GOT3 (cell line): ENCODE measurements at places on chromosomes 4 and X.

DNA sequence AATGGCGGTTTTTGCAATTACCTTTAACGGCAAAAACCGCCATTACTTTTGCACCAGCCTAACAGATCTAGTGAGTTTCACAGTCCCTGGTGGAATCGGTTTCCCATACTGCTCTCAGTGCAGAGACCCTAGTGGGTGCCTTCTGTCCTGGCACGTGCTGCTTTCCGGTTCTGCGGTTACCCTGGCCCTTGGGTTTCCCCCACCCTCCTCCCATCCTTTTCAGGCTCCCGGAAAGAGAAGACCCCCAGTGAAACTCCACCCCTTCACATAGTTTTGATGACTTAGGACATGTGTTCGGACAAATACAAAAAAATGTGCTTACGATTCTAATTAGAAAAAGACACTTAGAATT lies 36.9 kb downstream of the NLGN3 start:
- DNase-seq = no peak

GRCh38 chr4:10031668-10032590 lies 10.6 kb upstream of the SLC2A9 start:
- no peak for DNase-seq

DNA sequence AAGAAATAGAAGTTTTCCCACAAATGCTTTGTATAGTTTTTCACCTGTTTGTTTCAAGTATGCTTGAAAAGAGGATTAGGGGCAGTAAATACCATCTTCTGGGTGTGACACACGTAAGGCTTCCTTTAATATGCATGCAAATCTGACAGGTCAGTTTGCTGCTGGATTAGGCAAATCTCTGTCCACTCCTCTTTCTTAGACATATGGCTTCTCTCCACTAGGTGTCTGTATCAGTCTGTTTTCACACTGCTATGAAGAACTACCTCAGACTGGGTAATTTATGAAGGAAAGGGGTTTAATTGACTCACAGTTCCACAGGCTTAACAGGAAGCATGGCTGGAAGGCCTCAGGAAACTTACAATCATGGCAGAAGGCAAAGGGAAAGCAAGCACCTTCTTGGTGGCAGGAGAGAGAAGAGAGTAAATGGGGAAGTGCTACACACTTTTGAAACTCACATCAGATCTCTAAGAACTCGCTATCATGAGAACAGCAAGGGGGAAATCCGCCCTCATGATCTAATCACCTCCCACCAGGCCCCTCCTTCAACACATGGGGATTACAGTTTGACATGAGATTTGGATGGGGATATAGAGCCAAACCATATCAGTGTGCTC lies 66.9 kb downstream of the TAB3 start:
- DNase-seq = no peak

DNA sequence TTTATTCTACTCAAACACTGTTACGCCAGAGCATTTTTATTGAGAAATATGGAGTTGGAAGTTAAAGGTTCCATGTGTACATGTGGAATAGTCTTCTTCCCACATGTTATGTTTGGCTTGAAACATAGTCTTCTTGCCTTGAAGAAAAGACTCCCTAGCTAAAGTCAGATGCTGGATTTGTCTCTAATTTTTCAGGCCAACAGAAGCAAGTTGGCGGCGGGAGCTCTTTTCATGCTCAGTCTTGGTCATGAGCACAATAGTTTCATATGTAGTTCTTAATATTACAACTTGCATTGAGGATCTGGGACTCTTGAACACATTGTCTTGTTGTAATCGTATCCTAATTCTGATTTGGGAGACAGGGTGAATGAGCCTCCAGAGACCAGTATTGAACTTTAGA lies 19.4 kb downstream of the SEPTIN11 start:
- DNase-seq = no peak

- no peak for DNase-seq
These were observed 81.0 kb downstream of the EPHA5 start for GRCh38 chr4:65589331-65589730.

DNA sequence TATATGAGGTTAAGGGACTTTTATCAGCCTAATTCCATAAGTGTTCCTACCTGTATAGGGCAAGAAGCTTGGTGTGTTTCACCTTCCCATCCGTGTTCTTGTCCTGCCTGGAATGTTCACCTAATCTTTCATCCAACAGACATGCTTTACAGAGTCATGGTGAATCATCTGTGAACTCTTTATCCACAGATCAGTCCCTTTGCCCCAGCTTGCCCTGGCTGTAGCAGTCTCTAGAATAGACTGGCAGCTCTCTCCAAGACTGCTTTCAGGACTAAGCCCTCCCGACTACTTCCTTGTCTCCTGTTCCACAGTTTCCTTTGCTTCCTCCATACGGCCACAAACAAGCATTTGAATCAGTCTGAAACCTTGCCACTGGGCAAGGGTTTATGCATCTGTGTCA lies 177.9 kb upstream of the IL15 start:
- DNase-seq = no peak

- DNase-seq = no peak
These were observed 511.6 kb upstream of the PRKX start for GRCh38 chrX:4225086-4225485.

- no peak for DNase-seq
These were observed 111.8 kb upstream of the H2AZ1 start for GRCh38 chr4:100061835-100062234.

DNA sequence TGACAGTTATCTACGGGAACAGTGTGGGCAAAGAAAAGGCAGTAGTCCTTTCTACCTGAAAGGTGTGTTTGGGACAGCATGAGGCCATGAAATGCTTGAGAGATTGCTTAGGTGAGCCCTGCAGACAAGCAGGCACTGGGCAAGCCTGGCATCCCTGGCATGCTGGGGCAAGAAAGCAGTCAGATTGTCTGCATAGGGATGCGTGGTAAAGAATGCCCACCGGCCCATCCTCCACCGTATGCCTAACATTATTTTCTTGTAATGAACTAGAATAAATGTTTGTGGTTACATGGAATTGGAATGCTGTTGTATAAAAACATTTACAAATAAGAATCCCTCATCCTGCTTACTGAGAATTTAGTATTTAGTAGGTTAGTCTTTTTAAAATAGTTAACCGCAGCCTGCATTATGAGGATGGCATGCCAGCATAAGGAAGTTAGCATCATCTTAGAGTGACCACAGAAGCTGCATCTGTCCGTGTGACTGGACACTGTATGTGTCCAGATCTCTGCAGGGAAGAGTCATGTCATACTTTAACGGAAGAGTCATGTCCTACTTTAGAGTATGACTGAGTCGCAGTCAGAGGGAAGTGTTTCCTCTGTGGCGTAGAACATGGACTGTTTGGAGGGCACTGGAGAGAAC lies 18.9 kb downstream of the ZBTB49 start:
- DNase-seq = no peak

DNA sequence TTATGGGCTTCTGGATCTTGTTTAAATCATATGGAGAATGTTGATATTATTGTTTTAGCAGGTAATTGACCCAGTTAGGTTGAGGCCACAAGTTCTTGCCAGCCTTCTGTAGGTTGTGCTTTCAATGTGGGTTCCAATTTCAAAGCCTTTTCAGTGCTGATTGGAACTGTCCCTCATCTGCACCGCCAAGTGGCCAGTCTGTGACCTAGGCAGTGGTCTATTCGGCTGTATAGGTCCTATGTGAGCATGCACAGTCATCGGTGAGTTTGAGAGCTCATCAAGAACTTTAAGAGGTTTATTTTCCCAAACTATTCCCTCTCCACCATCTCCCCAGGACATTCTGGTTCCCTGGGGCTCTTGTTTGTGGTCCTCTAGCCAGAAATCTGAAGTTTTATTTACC lies 35.7 kb downstream of the DDX53 start:
- no peak for DNase-seq

GRCh38 chr4:87982446-87983010 lies 7.0 kb downstream of the SPP1 start:
- no peak for DNase-seq

- no peak for DNase-seq
These were observed 150.6 kb upstream of the SLC4A4 start for GRCh38 chr4:71188156-71188640.

GRCh38 chrX:40278340-40279090 lies 180.8 kb upstream of the BCOR start:
- no peak for DNase-seq

- DNase-seq = no peak
These were observed 1.0 kb upstream of the ARHGAP4 start for GRCh38 chrX:153926858-153927671.

DNA sequence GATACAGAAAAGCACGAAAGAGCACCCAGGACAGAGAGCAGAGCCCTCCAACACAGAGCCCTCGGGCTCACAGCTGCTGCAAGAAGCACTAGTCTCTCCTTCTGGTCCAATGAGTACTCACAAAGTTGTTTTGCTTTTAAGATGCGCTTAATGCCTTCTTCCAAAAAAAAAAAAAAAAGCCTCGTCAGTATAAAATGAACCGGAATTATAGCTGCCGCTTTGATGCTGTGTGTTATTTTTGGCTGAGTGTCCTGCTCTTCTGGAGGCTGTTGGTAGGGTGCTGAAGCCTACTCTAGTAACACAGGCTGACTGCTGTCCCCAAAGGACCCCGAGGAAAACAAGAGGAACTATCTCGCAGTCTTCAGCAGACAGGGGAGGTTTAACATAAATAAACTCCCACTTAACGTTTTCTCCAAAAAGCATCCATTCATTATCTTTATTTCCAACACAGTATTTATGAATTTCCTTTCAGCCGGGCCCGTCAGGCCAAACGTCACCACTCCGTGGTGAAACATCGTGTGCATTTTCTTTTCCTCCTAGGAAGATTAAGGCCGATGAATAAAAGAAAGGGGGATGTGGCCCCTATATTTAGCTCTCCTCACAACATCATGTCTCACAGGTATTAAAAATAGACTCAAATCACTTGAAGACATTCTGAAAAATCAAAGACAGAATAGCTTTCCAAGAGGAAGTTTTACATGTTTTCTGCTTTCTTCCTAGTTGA lies 213.7 kb upstream of the PPARGC1A start:
- no peak for DNase-seq

GRCh38 chrX:42269186-42269585 lies 345.8 kb upstream of the CASK start:
- DNase-seq = no peak

DNA sequence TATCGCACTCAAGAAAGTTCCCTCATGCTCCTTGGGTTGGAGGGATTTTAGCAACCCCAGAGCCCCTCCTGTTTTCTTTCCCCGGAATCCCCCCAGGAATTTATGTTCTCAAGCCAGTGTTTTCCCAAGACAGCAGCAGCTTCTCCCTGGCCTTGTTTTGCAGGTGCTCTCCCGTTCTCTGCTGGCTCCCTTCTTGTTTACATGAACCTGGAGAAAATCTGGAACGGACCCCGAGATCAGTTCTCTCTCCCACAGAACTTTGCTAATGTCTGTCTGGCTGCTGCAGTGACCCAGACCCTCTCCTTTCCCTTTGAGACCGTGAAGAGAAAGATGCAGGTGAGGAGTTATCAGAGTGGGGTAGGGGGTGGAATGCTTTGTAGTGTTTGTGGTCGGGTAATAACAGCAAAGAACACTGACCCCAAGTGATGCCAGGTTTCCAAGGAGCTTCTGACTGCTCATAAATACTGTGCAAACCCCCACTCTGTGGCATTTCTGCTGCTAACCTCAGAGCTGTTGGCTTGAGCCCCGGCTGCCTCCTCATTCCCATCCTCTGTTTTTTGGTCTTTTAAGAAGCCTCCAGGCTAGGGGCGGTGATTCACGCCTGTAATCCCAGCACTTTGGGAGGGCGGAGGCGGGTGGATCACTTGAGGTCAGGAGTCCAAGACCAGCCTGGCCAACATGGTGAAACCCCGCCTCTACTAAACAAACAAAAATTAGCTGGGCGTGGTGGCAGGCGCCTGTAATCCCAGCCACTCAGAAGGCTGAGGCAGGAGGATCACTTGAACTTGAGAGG lies 11.1 kb downstream of the SLC25A43 start:
- DNase-seq = peak; percentile 17

DNA sequence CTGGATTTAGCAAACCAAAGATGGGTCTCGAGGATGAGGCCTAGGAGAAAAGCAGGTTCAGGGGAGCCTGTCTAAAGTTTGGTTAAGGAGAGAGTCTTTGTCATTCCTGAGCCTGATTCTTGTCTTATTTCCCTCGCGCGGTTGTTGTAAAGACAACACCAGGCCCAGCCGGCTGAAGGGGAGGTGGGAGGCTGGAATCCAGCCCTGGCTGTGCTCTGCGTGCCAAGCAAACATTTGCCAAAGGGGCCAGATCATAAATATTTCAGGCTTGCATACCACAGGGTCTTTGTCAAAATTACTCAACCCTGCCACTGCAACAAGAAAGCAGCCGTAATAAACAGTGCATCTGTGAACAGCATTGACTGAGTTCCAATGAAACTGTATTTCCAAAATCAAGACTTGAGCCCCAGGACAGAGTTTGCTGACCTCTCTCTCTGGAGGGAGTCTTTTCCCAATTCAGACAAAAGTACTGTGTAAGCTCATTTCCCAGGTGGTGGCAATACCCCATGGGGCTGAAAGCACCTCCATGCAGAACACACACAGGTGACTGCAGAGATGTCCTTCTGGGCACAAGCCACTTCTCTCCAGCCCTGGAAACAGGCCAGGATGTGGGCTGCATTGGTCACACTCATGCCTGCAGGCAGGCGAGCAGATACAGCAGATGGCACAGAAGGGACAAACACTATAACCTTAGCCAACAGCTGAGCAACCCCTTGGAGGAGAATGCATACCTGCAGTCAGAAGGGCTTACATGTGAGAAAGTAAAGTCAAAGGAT lies 320.3 kb downstream of the STK32B start:
- DNase-seq = no peak

DNA sequence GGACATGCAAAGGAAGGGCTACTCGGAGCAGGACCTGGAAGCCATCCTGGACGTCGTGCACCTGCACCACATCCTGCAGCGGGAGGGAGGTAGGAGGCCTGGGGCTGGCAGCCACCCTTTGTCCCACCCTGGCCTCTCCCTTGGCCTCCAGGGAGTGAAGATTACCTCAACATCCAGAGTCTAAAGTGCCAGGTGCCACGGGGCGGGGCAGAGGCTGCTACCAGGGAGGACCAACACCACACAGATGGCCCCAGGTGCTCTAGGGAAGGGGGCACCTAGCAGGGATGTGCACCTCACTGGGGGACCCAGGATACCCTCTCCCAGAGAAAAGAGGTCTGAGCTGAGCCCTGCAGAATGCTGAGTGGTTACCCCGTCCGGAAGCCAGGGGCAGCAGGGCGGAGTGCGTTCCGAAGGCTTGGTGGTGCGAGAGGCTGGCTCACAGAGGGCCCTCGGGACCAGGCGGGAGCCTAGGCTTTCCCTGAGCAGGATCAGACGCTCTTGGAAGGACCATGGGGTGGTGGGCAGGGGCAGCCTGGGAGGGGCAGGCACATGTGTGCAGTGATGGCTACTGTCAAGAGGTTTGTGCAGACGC lies 16.1 kb downstream of the ABCD1 start:
- DNase-seq = no peak

- no peak for DNase-seq
These were observed 101.4 kb upstream of the RAB40AL start for GRCh38 chrX:102835504-102836146.

- DNase-seq = no peak
These were observed 40.7 kb downstream of the PALLD start for GRCh38 chr4:168537571-168537970.

GRCh38 chrX:47143894-47144625 lies 442 bp downstream of the NDUFB11 start:
- no peak for DNase-seq
